ENCODE measurements at places on chromosomes 12 and 14. TPM values are rescaled to one million over a fixed set of nuclear protein-coding genes. Genes with fewer than 3 reads are reported as not detected.

The SLCO1A2 gene
- not detected for total RNA-seq

The PRKD1 gene
- not detected for total RNA-seq

The SELPLG gene
- 131 TPM for total RNA-seq

The SYCP3 gene
- total RNA-seq: 0.47 TPM

The ADCY4 gene
- total RNA-seq: 7.9 TPM

The FKBP3 gene
- 31.4 TPM for total RNA-seq

DNA sequence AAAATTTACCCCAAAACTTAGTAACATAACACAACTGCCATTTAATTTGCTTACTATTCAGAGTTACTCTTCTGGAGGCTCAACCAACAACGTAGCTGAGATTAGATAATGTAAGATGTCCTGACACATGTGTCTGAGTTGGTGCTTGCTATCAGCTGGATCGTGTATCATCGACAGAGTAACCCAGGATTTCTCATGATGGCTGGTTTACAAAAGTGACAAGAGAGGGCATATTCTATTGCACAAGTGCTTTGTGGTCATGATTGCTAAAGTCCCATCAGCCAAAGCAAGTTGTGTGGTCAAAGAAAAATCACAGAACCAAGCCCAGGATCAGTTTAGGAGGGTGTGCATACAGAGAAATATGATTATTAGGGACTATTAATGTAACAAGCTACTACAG lies 73.4 kb downstream of the CAPZA3 start:
- DNase-seq: no peak

DNA sequence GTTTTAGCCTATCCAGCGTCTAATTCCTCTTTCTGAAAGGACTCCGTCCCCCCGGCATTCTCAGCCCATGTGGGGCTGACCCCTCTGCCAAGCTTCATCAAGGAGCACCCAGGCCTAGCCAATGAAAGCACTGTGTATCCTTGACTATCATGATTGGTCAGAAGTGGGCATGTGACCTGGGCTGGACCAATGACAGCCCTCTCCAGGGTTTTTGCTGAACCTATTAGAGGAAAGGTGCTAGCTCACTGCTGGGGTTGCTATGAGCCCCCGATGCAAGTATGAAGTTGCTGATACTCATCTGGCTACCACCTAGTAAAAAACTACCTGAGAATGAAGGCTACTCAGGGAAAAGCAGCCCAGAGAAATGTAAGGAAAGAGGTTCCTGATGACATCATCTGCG lies 68.1 kb downstream of the LRRC74A start:
- no peak for DNase-seq

DNA sequence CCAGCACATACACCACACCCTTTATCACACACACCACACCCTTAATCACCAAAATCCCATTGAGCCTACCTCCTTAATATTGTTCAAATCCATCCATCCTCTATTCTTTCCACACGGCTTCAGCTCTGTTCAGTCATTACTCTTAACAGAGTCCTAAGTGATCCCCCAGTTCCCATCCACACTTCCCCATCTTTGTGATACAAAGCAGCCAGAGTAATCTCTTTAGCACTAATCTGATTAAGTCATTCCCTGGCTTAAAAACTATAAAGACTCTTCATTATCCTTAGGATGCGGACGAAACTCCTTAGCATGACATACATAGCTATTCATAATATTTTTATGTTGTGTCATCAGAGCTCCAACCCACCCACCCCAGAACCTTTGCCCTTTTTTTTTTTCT lies 14.7 kb upstream of the MFAP5 start:
- no peak for DNase-seq

DNA sequence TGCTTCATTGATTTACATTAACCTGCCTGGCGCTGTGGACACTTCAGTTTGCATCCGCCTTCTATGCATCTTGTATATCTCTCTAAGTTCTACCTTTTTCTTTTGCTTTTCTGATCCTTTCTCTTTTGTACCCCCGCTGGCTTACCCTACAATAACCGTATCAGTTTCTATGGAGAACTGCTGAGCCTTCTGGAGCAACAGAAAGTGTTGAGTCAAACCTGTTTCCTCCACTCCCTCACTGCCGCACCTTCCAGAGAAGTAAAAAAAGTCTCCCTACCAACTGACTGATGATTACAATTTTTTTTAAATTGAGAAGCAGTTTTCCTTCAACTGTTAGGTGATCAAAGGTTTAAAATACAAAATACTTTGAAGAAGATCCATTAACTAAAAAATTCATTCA lies 17.4 kb downstream of the EXD2 start:
- DNase-seq: no peak

DNA sequence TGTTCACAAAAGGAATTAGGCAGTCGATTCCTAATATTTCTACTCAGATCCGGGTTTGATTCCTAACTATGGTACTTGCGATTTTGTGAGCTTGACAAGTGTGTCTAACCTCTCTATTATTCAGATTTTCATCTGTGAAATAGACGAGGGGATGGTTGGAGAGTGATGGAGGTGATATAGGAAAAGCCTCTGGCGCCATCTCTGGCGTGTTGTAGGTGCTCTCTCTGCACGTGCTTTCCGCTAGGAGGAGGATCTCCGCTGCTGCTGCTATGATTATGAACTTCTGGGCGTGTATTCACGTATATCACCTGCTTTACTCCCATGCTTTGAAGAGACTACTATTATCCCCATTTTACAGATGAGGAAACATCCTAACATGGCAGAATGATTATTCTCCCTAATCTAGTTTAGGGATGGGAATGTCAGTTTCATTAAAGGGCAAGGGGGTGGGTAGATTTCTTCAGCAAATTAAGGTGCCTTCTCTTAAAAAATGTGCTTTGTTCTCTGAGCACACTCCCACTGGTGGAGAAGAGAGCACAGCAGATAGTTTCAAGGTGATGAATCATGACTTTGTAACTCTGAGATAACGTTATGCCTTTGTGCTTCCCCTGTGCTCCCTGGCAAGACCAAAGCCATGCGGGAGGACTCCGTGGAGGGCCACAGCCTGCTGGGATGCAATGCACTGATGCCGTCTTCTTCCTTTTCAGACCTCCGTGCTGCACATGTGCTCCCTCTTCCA lies 97.1 kb downstream of the PRIMA1 start:
- DNase-seq: no peak

DNA sequence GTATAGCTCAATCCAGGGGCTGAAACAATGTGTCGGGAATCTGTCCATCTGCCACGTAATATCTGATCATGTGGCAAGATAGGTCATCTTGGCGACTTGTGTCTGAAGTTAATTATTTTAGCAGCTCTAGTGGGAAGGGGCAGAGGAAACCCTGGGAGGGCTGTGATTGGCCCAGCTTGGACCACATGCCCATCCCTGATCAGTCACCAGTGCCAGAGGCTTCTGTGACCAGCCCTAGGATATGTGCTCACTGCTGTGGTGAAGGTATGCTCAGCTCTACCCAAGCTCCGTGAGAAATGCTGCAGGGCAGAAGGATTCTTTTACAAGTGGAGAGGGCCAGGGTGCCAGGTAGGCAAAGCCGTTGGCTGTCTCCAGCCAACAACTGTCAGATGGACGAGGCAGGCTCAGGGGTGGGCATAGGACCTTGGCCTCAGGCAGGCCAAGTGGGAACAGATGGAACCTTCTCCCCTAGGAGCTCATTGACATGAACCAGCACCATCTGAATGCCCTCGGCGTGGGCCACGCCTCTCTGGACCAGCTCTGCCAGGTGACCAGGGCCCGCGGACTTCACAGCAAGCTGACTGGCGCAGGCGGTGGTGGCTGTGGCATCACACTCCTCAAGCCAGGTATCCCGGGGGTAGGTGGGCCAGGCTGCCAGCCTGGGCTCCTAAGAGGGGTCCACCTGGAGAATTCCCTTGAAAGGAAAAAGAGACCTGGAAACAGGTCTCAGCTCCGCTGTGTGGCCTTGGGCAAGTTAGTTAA lies 21.1 kb downstream of the MVK start:
- DNase-seq: no peak

GRCh38 chr14:102229071-102229738 lies 75.8 kb downstream of the MOK start:
- DNase-seq: no peak

- no peak for DNase-seq
Observed at GRCh38 chr12:61713121-61713520, 547.1 kb upstream of the USP15 start.

DNA sequence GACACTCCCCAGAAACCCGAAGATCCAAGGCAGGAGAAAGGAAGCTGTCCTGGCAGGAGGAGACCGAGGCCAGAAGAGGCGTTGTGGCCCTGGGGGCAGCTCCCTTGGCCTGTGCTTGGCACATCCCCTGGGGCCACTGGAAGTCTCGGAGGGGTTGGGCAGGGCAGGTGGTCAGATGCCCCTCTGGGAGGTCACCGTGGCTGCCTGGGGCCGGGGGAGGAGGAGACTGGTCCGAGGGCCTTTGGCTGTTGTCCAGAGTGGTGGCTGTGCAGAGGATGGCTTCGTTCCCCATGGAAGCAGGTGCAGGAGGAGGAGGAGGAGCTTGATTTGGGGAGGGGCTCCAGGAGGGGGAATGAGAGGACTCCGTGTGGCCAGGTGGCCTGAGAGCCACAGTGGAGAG lies 3.3 kb upstream of the NUDT14 start:
- no peak for DNase-seq

DNA sequence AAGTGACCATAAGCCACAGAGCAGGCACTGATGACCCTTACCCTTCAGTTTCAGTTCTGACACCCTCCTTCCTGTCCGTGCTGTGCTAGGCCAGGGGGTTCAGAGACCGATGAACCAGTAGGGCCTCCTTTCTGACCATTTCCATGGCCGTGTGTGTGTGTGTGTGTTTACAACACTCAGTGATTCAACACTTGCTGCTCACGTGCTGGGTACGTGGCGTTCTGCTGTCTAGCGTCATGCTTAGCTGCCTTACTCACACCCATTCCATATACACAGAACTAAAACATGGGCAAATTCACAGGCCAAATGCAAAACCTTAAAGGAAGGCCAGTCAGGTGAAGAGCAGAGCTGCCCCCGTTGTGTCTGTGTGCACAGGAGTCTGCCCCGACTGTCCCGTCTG lies 67.5 kb downstream of the DNAH10 start:
- no peak for DNase-seq

- no peak for DNase-seq
Observed at GRCh38 chr14:54362089-54362504, 34.7 kb upstream of the CDKN3 start.

All from T-helper 17 cell (primary cell).